ENCODE measurements at places on chromosomes 7 and 10. TPM values are rescaled to one million over a fixed set of nuclear protein-coding genes. Genes with fewer than 3 reads are reported as not detected.

- no peaks in the 10 kb centered on the region for H3K27me3 ChIP-seq
- H3K4me1 ChIP-seq, result peaks cover 52% of the 10 kb centered on the region
- H3K36me3 ChIP-seq, result no peaks in the 10 kb centered on the region
- H3K27ac ChIP-seq, result peak overlapping the region; percentile 77
Measured at GRCh38 chr10:71737001-71737833, 17.6 kb upstream of the C10orf105 start.

DNA sequence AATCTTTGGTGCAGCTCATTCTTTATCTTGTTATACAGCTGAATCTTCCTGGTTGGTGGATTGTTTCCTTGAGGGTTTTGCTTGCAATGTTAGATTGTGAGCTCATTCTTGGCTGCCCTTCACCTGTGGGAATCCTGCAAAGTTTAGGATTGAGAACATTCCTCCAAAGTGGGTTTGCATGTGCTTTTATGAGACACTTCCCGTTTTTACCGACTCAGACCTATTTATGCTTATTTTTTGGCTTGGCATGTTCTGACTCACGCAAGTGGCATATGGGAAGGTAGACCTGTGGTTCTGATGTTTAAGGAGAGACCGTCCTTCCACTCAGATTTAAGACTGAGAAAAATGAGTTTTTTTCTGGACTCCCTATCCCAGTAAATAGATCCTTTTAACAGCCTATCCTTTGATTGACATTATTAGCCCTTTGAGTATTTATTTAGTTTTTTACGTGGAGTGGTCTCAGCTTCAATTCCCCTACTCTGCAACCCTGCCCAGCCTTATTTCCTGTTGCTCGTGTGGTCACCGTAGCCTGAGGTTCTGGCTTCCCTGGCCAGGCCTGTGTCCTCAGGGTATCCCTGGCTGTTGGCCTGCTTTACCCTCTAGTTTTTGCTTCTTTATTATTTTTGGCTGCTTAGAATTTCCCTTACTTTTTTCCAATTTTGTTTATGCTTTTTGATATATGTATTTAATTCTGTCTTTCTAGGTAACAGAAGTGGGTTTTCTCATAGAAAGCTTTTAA is 13.4 kb upstream of the PRF1 start:
- no peaks in the 10 kb centered on the region for H3K27me3 ChIP-seq
- no peak for DNase-seq
- H3K4me3 ChIP-seq, result no peak overlapping the region
- no peak overlapping the region for H3K27ac ChIP-seq
- H3K4me1 ChIP-seq, result no peaks in the 10 kb centered on the region

- no peaks in the 10 kb centered on the region for H3K36me3 ChIP-seq
- H3K4me1 ChIP-seq, result peaks cover 18% of the 10 kb centered on the region
- H3K27ac ChIP-seq, result no peak overlapping the region
- no peaks in the 10 kb centered on the region for H3K27me3 ChIP-seq
- DNase-seq, result no peak
Measured at GRCh38 chr7:17031906-17032551, 150.2 kb upstream of the AGR3 start.

DNA sequence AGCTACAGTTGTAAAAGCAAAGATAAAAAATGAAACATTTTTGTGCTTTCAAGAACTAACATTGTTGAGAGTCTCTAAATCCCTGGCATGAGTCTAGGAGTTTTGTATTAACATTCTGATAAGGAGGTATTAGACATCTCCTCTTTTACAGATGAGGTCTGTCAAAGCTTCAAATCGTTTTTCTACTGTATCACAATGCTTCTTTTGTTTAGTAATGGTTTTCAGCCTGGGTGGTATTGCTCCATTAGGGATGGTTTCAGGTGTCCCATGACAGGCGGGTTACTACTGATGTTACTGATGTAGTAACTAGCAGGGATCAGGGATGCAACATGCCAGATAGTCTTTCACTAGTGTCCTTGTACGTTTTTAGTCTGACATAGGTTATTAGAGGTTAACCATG is 27.4 kb downstream of the STAM start:
- DNase-seq, result no peak
- no peaks in the 10 kb centered on the region for H3K36me3 ChIP-seq
- no peak overlapping the region for H3K27ac ChIP-seq
- no peaks in the 10 kb centered on the region for H3K27me3 ChIP-seq

Gene CCDC136
- total RNA-seq, result 3.0 TPM
